AG10803 (cell line): ENCODE measurements at places on chromosomes 3 and 15.
A peak's percentile ranks its signal among the peaks of the same experiment; 100 is the strongest.

- DNase-seq = no peak
These were observed 32.2 kb downstream of the NECTIN3 start for GRCh38 chr3:111103807-111104206.

GRCh38 chr3:46705751-46706552 is 4.8 kb downstream of the TMIE start:
- DNase-seq = peak; percentile 83

GRCh38 chr3:33808559-33808958 is 10.1 kb downstream of the PDCD6IP start:
- no peak for DNase-seq

DNA sequence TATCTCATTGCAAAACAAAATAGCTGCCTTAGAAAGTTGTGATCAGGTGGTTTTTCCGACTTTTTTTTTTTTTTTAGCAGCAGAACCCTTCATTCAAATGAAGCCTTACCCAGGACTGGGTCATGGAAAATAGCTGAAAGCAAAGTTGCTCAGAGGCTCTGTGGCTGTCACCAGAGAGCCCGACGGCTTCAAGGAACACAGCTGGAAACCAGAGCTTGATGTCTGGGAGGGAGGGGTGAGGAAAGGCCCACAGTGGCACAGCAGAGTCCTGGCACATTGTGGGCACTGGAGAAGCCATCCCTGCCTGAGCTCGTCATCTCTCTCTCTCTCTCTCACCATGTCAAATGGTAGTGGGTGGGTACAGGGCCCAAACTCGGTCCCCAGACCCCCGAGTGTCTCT is 77.5 kb downstream of the RPN1 start:
- DNase-seq = no peak
